ENCODE measurements at places on chromosomes 5 and 9.

DNA sequence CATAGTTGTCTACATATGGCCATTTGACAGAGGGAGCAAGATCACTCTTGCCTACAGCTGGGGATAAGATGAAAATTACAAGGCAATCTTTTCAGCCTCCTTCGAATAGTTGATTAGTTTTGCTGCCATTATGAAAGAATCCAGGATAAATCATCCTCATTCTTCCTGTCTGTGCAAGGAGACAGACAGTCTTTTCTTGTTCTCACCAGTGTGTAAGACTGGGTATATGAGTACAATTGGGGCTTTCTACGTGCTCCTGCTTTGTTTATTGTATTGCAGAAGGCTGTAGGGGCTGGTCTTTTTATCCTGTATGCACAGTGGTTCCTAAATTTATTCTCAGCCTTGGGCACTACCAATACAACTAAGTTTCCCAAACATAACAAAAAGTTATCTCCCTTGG lies 76.8 kb downstream of the SPEF2 start:
- peaks cover 5% of the 10 kb centered on the region for H3K4me1 ChIP-seq
- no peak for DNase-seq
- no peaks in the 10 kb centered on the region for H3K36me3 ChIP-seq

- no peaks in the 10 kb centered on the region for H3K27me3 ChIP-seq
- H3K4me3 ChIP-seq, result no peak overlapping the region
- no peak for DNase-seq
- H3K4me1 ChIP-seq, result peaks cover 10% of the 10 kb centered on the region
- peak overlapping the region; percentile 64 for H3K27ac ChIP-seq
Observed at GRCh38 chr9:131630205-131630831, 85.0 kb downstream of the PRRT1B start.

- no peaks in the 10 kb centered on the region for H3K27me3 ChIP-seq
- DNase-seq, result no peak
- H3K36me3 ChIP-seq, result no peaks in the 10 kb centered on the region
- H3K4me1 ChIP-seq, result peaks cover 7% of the 10 kb centered on the region
- H3K27ac ChIP-seq, result peak overlapping the region; percentile 45
- H3K4me3 ChIP-seq, result no peak overlapping the region
Observed at GRCh38 chr9:115591584-115591984, 473.6 kb upstream of the TNC start.

DNA sequence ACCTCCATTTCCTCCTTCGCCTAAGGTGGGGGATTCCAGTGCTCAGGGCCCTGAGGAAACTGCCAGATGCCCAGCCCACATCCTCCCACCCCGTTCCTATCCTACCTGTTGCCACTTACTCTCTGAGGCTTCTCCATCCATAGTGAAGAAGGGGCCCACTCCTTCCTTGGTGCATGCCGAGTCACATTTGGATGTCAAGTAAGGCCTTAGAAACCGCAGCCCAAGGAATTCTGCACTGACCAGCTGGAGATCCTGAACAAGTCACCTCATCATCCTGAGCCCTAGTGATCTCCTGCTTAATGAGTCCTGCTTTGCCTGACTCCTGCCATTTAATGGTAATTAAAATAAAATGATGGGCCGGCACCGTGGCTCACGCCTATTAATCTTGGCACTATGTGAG lies 6.7 kb upstream of the TNIP1 start:
- H3K27ac ChIP-seq, result no peak overlapping the region
- H3K36me3 ChIP-seq, result no peaks in the 10 kb centered on the region

GRCh38 chr5:123965626-123966025 lies 453.6 kb downstream of the CSNK1G3 start:
- no peaks in the 10 kb centered on the region for H3K36me3 ChIP-seq
- no peaks in the 10 kb centered on the region for H3K27me3 ChIP-seq
- no peaks in the 10 kb centered on the region for H3K4me1 ChIP-seq
- DNase-seq, result no peak
- H3K27ac ChIP-seq, result no peak overlapping the region

DNA sequence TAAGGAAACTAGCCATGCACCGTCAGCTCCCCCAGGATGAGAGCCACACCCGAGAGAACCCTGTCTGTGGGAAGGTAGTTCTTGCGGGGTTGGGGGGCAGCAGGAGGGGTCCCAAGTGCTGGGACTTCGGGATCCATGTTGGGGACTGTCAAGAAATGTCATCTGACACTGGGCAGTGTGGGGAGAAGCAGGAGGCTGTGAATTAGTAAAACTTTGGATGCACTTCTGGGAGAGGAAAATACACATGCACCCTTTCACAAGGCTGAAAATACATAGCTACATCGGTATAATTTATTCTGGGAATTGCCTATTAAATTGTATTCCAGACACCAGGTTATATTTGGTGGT lies 109.6 kb upstream of the RPS23 start:
- no peaks in the 10 kb centered on the region for H3K4me1 ChIP-seq
- H3K27ac ChIP-seq, result no peak overlapping the region
- no peaks in the 10 kb centered on the region for H3K36me3 ChIP-seq

DNA sequence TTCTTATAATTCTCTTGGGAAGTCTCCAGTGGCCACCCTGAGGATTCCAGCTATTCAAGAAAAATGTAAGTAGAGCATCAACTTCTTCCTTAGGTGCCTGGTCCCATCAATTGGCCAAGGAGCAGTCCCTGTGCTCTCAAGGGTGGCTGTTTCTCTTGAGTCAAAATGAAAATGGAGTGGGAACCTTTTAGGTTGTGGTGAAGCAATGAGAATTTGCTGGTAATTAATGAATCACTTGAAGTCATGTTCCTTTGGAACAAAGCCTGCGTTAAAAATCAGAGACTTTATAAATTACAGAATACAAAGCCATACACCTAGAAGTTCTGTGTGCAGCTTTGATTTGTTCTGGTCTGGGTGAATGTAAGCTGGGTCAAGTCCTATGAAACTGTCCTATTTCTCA lies 48.9 kb downstream of the IL31RA start:
- H3K36me3 ChIP-seq, result no peaks in the 10 kb centered on the region
- no peak overlapping the region for H3K27ac ChIP-seq
- no peak overlapping the region for H3K4me3 ChIP-seq
- H3K4me1 ChIP-seq, result peaks cover 25% of the 10 kb centered on the region
- DNase-seq, result no peak

DNA sequence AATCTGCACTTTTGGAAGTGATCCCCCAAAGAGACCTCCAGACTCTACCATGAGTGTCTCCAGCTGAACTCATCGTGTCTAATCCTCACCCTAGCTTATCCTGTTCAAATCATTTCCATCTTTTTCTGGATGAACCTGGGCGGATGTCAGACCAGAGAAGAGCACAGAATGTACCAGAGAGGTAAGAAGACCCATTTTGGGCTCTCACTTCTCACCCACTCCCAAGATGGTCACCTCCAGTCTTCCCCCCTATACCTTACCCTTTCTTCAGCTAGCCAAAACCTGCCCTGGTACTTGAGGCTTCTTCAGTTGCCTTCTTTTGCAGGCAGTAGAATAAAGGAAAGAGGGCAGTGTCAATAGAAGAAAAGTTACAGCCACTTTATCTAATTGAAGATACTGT lies 27.9 kb upstream of the ANXA2R start:
- H3K27me3 ChIP-seq, result no peaks in the 10 kb centered on the region
- DNase-seq, result no peak
- H3K4me3 ChIP-seq, result peak overlapping the region; percentile 84
- H3K27ac ChIP-seq, result peak overlapping the region; percentile 99
- peaks cover 45% of the 10 kb centered on the region for H3K4me1 ChIP-seq
- H3K36me3 ChIP-seq, result peaks cover 14% of the 10 kb centered on the region

DNA sequence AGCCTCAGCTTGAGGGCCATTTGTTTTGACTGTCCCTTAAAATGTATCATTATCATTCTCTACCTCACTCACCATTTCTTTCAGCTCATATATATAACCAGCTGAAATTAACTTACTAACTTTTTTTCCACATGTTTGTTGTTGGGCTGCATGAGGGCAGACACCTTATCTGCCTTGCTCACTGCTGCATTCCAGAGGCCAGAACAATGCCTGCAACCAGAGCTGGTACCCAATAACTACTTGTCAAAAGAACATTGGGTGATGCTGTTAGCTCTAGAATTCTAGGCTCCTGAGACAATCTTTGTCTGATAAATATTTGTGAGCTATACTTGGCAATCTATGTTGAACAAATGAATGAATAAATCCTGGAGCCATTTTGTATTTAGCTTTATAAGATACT lies 68.3 kb downstream of the HTR4 start:
- no peak overlapping the region for H3K27ac ChIP-seq
- no peaks in the 10 kb centered on the region for H3K27me3 ChIP-seq
- H3K4me3 ChIP-seq, result no peak overlapping the region
- no peaks in the 10 kb centered on the region for H3K36me3 ChIP-seq
- H3K4me1 ChIP-seq, result no peaks in the 10 kb centered on the region
- no peak for DNase-seq

DNA sequence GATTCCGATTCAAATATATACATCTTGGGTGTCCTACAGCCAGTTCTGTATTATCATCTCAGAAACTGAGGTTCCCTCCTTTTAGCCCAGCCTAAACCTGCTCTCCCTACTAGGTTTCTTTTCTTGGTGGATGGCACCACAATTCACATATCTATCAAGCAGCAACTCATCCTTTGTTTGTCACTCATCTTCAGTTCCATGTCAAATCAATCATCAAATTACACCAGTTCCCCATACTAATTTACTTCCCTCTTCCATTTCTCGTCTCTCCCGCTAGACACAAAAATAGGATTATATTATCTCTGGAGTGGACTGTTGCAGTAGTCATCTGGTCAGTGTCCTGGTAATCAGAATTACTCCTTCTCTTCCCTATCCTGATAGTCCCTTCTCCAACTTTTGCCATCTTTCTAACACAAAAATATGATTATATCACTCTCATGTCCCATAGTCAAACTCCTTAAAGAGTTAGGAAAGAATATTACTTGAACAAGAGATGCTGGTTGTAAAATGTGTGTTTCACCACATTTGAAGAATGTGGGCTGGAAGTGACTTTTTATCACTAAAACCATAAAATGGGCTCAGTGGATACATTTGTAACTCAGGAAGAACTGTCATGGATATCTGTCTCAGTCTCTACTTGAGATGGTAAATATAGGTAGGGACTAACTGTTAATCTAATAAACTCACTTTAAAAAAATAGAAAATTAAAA lies 69.1 kb upstream of the RICTOR start:
- H3K36me3 ChIP-seq, result no peaks in the 10 kb centered on the region
- H3K27me3 ChIP-seq, result no peaks in the 10 kb centered on the region
- H3K4me1 ChIP-seq, result no peaks in the 10 kb centered on the region
- no peak overlapping the region for H3K4me3 ChIP-seq
- no peak for DNase-seq

DNA sequence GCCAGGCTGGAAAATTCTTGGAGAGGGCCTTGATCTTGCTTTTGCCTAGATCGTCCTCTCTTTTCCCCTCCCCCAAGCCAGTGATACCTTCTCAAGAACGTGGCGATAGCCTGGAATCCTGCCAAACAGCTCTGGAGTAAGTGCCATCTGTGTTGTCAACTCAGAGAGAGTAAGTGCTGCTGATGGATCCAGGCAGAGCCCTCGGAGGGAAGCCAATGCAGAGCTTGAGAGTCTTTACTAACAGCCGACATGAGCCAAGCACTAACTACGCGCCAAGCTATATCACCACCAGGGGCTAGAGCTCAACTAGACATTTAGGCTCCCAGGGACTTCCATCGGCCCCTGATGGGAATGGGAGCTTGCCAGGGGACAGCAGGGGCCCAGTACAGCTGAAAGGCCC lies 17.6 kb downstream of the RAPGEF1 start:
- DNase-seq, result no peak
- H3K27ac ChIP-seq, result no peak overlapping the region
- no peak overlapping the region for H3K4me3 ChIP-seq
- H3K36me3 ChIP-seq, result no peaks in the 10 kb centered on the region
- peaks cover 47% of the 10 kb centered on the region for H3K4me1 ChIP-seq
- no peaks in the 10 kb centered on the region for H3K27me3 ChIP-seq

GRCh38 chr5:125227333-125228095 lies 481.1 kb upstream of the ZNF608 start:
- no peak overlapping the region for H3K27ac ChIP-seq
- H3K4me3 ChIP-seq, result no peak overlapping the region
- DNase-seq, result no peak
- H3K36me3 ChIP-seq, result no peaks in the 10 kb centered on the region
- H3K27me3 ChIP-seq, result no peaks in the 10 kb centered on the region

DNA sequence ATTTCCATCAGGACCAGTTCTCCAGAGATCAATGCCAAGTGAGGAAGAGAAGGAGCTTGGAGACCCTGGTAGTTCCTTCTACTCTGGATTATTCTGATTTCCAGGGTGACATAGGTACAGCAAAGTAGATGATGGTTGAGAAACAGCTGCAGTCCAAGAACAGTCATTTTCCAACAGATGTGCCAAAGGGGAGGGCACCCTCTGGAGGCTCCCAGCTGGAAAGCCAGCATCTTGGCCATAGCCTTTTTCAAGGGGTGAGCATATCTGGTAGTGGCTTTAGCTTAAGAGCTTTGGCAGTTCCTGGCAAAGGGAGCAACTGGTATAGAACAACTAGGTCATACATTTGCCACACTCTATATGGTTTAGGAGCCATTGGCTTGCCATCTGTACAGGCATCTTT lies 492.7 kb downstream of the RASEF start:
- H3K27ac ChIP-seq, result no peak overlapping the region
- H3K4me3 ChIP-seq, result no peak overlapping the region
- no peaks in the 10 kb centered on the region for H3K36me3 ChIP-seq

- no peaks in the 10 kb centered on the region for H3K4me1 ChIP-seq
- no peak for DNase-seq
- no peaks in the 10 kb centered on the region for H3K36me3 ChIP-seq
- no peaks in the 10 kb centered on the region for H3K27me3 ChIP-seq
- H3K4me3 ChIP-seq, result no peak overlapping the region
Observed at GRCh38 chr5:171770153-171770552, 15.5 kb upstream of the SMIM23 start.

DNA sequence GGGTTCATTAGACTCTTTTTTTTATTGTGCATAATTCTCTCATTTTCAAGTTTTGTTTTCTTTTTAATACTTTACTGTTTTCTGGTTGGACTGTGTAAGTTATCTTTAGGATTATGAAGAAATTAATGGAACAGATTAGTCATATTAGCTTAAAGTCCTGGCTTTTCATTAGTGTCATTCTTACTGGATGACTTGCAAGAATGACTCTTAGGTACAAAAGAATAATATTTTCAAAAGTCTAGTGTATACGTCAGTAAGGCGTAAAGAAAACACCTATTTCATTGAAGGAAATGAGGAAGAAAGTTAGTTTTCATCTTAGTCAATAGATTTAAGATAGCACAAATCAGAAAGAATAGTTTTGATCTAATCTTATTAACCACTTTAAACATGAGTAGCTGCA lies 20.4 kb downstream of the UHRF2 start:
- DNase-seq, result no peak
- peaks cover 3% of the 10 kb centered on the region for H3K4me1 ChIP-seq

DNA sequence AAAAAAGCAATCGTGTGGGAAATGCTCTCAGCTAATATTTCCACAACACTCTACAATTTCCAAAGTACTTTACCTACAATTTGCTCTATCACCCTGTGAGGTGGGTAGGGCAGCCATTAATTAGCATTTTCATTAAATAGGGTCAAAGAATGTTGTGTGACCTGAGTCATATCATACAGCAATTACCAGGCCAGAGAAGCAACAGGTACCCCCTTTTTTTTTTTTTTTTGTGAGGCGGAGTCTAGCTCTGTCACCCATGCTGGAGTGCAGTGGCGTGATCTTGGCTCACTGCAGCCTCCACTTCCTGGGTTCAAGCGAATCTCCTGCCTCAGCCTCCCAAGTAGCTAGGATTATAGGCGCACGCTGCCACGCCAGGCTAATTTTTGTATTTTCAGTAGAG lies 108.8 kb upstream of the RETREG1 start:
- no peaks in the 10 kb centered on the region for H3K27me3 ChIP-seq
- H3K36me3 ChIP-seq, result no peaks in the 10 kb centered on the region
- no peak overlapping the region for H3K27ac ChIP-seq
- H3K4me3 ChIP-seq, result no peak overlapping the region
- DNase-seq, result no peak

Measured in esophagus squamous epithelium (tissue), 5 donors.